ENCODE measurements at places on chromosomes 12 and 14.

- DNase-seq = no peak
Measured at GRCh38 chr12:25322918-25323531, 72.3 kb upstream of the KRAS start.

- DNase-seq = no peak
Measured at GRCh38 chr12:130992979-130993538, 39.4 kb downstream of the ADGRD1 start.

DNA sequence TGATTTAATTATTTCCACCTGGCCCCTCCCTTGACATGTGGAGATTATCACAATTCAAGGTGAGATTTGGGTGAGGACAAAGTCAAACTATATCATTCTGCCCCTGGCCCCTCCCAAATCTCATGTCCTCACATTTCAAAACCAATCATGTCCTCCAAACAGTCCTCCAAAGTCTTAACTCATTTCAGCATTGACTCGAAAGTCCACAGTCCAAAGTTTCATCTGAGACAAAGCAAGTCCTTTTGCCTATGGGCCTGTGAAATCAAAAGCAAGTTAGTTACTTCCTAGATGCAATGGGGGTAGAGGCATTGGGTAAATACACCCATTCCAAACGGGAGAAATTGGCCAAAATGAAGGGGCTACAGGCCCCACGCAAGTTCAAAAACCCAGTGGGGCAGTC, 31.1 kb upstream of the SPATA7 start:
- no peak for DNase-seq

GRCh38 chr14:23482823-23483148, 13.3 kb downstream of the NGDN start:
- no peak for DNase-seq

DNA sequence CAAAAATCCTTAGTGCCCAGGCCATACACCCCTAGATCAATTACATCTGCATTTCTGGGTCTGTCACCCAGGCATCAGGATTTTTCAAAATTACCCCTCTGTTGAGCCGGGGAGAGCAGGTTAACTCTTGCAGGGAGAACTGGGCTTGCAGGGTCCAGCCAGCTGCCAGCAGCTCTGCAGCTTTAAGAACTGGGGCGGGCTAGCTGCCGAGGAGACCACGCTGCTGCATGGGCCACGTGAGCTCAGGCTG, at the start of gene DGLUCY:
TSS of gene DGLUCY (plus strand) at position 245 of the 250 bp plus-strand sequence. CDS start 46,222 bp downstream, outside the sequence.
- DNase-seq = no peak

GRCh38 chr12:127912035-127912665, 354.8 kb upstream of the TMEM132C start:
- no peak for DNase-seq

DNA sequence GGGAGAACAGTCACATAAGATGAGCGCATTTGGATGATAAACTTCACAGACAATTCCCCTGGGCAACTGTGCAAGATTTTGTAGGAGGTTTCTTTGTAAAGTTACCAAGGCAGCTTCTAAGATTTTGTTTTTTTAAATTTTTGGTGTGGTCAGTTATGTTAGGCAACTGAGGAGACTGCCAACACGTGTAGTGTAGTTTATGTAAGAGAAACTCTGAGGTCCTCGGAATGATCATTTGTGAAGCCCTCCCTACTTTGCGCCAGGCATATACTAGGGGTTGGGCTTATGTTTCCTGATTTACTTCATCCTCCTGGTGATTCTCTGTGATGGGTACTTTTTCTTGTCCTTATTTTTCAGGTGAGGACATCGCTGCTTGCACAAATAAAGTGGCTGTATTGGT, 433.6 kb downstream of the TMEM132D start:
- DNase-seq = no peak

DNA sequence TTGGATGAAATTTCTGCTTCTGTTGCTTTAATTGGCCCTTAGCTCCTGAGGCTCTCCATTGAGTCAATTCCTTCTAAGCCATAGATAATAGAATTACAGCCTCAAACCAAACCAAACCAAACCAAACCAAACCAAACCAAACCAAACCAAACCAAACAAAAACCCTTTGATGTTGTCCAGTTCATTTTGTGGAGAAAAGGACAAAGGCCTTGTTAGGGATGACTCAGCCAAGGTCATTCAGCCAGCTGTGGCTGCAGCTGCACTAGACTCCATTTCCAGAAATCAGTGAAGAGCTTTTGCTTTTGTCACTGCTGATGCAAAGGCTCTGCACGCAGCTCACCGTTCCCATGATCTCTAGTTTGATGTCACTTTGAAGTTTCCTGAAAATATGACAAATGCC, 82.2 kb upstream of the RMST start:
- DNase-seq = no peak

DNA sequence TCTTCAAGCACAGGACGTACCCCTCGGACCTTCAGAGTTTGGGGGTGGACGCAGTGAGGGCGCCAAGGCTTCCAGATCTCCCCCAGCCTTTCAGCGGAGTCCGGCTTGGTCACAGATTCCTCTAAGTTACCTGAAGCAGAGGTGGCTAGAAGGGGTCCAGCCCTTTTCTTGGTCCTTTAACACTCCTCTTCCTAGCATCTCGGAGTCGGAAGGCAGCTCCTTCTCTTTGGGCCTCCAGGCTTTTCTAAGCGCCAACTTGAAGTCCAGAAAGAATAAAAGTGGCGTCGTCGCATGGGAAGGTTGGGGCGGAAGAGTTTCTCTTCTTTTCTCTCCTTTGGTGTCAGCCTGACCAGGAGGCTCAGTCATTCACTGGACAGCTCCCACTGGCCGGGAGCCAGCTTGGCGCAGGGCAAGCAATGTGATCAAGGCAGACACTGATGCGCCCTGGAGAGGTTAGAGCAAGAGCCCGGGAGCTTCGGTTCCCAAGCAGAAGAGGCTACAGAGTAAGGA, 9.6 kb downstream of the OR6S1 start:
- no peak for DNase-seq

DNA sequence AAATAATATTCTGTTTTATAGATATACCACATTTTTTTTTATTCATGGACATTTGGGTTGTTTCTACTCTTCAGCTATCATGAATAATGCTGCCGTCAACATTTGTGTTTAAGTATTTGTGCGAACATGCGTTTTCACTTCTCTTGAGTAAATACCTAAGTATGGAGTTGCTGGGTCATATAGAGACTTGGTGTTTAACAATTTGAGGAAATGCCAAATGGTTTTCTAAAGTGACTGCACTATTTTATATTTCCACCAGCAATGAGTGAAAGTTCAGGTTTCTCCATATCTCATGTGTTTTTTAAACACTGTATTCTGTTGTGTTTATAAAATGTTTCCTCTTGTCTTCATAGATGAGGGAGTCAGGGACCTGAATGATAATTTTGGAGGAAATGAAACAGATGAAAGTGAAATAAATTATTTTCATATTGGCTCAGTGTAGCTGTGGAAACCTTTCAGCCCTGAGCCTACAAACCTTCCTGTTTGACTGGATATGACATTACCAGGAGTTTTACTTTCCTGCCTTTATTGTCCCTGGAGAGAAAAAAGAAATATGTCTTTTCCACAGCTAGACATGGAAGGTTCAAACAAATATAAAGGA, 26.3 kb downstream of the DAAM1 start:
- DNase-seq = no peak

- DNase-seq = no peak
Measured at GRCh38 chr14:65110525-65110924, 8.2 kb upstream of the MAX start.

DNA sequence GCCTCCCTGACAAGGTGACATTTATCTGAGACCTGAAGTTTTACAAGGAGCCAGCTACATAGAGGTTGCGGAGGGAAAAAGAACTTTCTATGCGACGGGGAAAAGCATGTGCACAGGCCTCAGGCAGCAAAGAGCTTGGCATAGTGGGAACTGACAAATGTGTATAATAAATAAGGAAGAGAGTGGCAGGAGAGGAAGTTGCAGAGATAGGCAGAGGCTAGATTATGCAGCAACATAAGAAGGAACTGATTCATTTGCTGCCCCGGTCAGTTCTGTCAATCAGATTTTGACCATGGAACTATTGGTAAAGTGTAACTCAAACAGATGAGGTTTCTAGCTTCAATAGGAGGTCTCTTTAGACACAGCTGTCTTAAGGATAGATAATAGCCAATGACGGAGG, 33.7 kb upstream of the RIC8B start:
- DNase-seq = no peak

- no peak for DNase-seq
Measured at GRCh38 chr14:55773984-55774545, 194.1 kb downstream of the KTN1 start.

- DNase-seq = no peak
Measured at GRCh38 chr14:56585461-56586084, 6.0 kb downstream of the TMEM260 start.

GRCh38 chr12:30985814-30986452, 59.4 kb downstream of the TSPAN11 start:
- no peak for DNase-seq

GRCh38 chr12:100867639-100868393, 73.2 kb downstream of the ANO4 start:
- no peak for DNase-seq

DNA sequence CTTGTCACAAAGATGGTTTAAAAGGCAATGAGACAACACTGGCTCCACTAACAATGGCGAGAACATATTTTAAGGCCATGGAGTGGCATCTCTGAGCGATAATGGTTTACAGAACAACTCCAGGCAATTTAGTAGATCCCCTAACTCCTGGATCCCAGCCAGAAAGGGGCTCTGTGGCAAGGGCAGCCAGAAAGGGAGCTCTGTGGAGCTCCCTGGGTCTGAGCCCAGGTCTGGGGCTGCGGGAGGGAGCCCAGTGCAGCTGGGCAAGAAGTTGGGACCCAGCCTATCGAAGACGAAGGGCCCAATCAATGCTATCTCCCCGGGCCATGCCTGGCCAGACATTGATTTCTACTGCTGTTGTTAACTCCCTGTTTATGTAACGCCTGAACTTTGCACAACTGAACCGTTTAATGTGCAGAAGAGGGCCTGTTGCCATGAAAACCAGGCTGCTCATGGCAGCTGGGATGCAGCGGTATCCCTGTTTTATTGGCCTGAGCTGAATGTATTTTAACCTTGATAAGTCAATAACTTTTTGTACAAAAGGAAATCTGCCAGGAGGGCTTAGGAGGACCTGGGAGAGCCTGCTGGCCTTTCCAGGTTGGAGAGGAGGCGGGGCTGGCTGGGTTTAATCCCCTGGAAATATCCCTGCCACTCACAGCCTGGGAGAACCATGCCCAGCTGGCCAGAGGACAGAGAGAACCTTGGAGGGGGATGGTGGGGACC, 6.7 kb upstream of the FAM222A start:
- DNase-seq = no peak

GRCh38 chr12:13004361-13004760, 4.3 kb upstream of the HEBP1 start:
- DNase-seq = no peak

GRCh38 chr14:64945431-64946178, 3.1 kb upstream of the GPX2 start:
- DNase-seq = no peak

GRCh38 chr12:79402606-79403005, 288.2 kb downstream of the PAWR start:
- no peak for DNase-seq

GRCh38 chr14:94775091-94775870, 5.4 kb upstream of the GSC start:
- no peak for DNase-seq

DNA sequence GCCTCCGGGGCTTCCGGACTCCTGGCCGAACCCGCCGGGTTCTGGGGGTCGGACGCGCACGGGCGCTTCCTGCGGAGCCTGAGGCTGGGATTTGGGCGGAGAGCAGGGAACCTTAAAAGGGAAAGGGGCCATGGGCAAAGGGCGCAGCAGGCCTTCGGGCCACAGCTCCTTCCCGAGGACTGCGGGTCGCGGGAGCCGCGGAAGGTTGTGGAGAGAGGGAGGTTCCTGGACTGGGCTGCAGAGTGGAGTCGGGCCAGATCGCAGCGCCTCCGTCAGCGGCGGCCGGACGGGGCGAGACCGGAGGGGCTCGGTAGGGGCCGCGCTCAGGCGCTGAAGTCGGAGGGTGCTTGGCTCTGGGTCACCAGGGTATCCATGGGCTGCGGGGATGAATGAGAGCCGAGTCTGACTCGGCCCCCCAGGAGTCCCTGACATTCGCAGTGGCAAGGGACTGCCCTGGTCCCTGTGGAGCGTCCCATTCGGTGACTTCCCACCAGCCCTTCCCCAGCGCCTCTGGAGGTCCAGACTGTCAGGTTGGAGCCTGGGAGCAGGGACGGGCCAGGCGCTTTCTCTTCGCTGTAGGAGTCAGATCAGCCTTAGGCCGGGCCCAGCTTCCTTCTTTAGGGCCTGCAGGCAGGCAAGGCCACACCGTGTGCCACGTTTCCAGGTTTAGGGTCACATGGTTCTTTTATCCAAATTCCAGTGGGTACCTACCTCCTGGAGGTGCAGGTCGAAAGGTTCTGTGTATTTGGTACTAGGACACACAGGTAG, 938 bp upstream of the SLC25A29 start:
- no peak for DNase-seq

- DNase-seq = no peak
Measured at GRCh38 chr12:45220363-45220931, 4.6 kb downstream of the ANO6 start.
